ENCODE measurements at places on chromosomes 5 and 9. TPM values are rescaled to one million over a fixed set of nuclear protein-coding genes. Genes with fewer than 3 reads are reported as not detected.

AHRR gene
- total RNA-seq, result 6.6 TPM

GCNT4 gene
- total RNA-seq, result 1.5 TPM

DNA sequence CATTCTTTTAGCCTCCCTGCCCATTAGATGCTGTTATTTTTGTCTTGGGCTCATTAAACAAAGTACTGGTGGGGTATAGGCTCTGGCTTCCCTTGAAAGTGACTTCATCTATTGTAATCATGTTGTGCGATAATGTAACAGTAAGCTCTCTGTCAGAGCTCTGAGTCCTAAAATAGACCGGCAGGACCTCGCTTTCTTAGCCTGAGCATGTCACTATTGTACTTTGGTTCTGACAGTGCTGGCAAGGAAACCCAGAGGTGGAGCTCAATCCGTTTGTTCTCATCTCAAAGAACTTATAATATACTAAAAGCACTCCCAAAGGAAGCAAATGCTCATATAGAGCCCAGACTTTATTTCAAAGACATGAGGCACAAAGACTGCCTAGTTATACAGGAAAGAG, 339.1 kb upstream of the CCNH start:
- DNase-seq, result no peak
- no peak overlapping the region for H3K27ac ChIP-seq
- no peaks in the 10 kb centered on the region for H3K36me3 ChIP-seq
- H3K4me3 ChIP-seq, result no peak overlapping the region
- no peaks in the 10 kb centered on the region for H3K4me1 ChIP-seq

GRCh38 chr5:20959347-20959746, 971.3 kb upstream of the CDH18 start:
- H3K4me3 ChIP-seq, result no peak overlapping the region
- no peaks in the 10 kb centered on the region for H3K27me3 ChIP-seq
- no peaks in the 10 kb centered on the region for H3K36me3 ChIP-seq
- H3K4me1 ChIP-seq, result no peaks in the 10 kb centered on the region
- no peak overlapping the region for H3K27ac ChIP-seq

GRCh38 chr5:138503487-138504270, 38.4 kb downstream of the EGR1 start:
- no peak overlapping the region for H3K27ac ChIP-seq
- H3K36me3 ChIP-seq, result no peaks in the 10 kb centered on the region
- no peaks in the 10 kb centered on the region for H3K4me1 ChIP-seq

PLAC8L1 gene
- not detected for total RNA-seq

- H3K36me3 ChIP-seq, result no peaks in the 10 kb centered on the region
- DNase-seq, result no peak
- no peaks in the 10 kb centered on the region for H3K27me3 ChIP-seq
- H3K4me1 ChIP-seq, result no peaks in the 10 kb centered on the region
Observed at GRCh38 chr9:78044189-78044588, 12.6 kb upstream of the GNAQ start.

- no peak overlapping the region for H3K27ac ChIP-seq
- DNase-seq, result no peak
- H3K4me3 ChIP-seq, result no peak overlapping the region
- H3K4me1 ChIP-seq, result peaks cover 3% of the 10 kb centered on the region
- no peaks in the 10 kb centered on the region for H3K36me3 ChIP-seq
- no peaks in the 10 kb centered on the region for H3K27me3 ChIP-seq
Observed at GRCh38 chr9:17138503-17138902, 3.7 kb downstream of the CNTLN start.

SPINK1 gene
- total RNA-seq, result not detected

DNA sequence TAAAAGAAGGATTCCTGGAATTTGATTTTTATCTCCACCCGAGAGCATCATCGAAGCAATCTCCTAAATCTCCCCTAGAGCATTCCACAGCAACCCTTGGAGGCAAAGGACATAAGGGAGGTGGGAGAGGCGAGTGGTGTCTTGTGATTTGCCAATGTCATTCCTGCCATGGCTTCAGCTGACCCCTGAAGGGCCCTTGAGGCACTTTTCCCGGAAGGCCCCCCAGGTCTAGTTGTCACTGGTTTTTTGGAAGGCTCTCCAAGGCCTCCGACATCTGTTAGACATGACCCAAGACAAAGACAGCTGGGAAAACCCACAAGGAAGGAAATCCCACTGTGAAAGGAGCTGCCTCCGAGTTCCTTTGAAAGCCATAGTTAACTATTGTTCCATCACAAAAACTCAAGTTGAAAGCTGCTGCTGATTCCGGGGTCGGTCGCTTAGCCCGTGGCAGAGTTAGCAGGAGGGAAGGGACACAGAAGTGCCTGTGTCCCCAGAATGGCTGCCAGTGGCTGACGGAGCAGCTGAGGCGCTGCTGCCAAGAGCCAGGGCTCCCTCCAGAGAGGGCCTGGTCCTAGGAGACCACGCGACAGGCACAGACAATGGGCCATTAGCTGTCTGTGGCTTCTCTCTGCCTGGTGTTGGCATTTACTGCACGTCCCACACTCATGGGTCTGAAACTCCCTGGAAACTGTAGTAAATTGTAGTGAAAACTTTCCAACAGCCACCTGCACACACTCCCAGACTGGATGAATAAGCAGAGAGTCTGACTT, 24.4 kb upstream of the TRIO start:
- no peak overlapping the region for H3K4me3 ChIP-seq
- H3K27ac ChIP-seq, result no peak overlapping the region
- no peaks in the 10 kb centered on the region for H3K4me1 ChIP-seq
- H3K36me3 ChIP-seq, result no peaks in the 10 kb centered on the region
- DNase-seq, result no peak

- H3K27ac ChIP-seq, result peak overlapping the region; percentile 59
- no peak overlapping the region for H3K4me3 ChIP-seq
- no peaks in the 10 kb centered on the region for H3K27me3 ChIP-seq
- no peaks in the 10 kb centered on the region for H3K36me3 ChIP-seq
- DNase-seq, result peak; percentile 74
Observed at GRCh38 chr5:67165526-67166459, 30.8 kb downstream of the CD180 start.

DEPDC1B gene
- total RNA-seq, result not detected

- no peak for DNase-seq
- H3K4me1 ChIP-seq, result no peaks in the 10 kb centered on the region
- H3K4me3 ChIP-seq, result no peak overlapping the region
- H3K27ac ChIP-seq, result no peak overlapping the region
Observed at GRCh38 chr9:123234853-123235252, 33.5 kb downstream of the STRBP start.

- H3K27me3 ChIP-seq, result no peaks in the 10 kb centered on the region
- no peaks in the 10 kb centered on the region for H3K4me1 ChIP-seq
- no peaks in the 10 kb centered on the region for H3K36me3 ChIP-seq
- peak overlapping the region; percentile 36 for H3K27ac ChIP-seq
- DNase-seq, result no peak
Observed at GRCh38 chr9:33506626-33507370, 17.3 kb upstream of the ANKRD18B start.
